ENCODE measurements at places on chromosomes 4 and X.
A peak's percentile ranks its signal among the peaks of the same experiment; 100 is the strongest.

GRCh38 chr4:185761352-185762235 lies 50.4 kb downstream of the SORBS2 start:
- DNase-seq: no peak

DNA sequence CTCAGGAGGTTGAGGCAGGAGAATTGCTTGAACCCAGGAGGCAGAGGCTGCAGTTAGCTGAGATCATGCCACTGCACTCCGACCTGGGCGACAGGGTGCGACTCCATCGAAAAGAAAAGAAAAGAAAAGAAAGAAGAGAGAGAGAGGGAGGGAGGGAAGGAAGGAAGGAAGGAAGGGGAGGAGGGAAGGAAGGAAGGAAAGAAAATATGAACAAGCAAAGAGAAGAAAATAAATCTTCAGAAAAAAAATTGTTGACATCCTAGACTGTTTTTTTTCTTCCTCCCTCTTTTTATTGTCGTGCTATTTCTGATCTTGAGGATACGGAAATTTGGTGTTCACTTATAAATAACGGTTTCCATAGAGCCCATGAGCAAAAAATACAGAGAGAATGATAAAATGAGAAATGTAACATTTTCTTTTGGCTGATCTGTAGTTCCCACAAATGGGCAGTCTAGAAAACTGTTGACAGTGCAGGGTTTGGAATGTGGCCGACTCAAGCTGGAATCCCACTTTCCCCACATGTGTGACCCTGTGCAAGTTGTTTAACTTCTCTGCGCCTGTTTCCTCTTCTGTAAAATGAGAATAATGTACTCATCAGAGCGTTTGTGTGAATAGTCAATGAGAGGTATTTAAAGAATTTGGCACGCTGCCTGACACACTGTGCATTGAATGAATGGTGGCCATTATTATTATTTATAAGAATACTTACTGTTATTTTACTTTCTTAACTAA lies 19.4 kb downstream of the SORBS2 start:
- DNase-seq: no peak

- DNase-seq: no peak
Observed at GRCh38 chrX:154093965-154094364, 3.6 kb downstream of the MECP2 start.

DNA sequence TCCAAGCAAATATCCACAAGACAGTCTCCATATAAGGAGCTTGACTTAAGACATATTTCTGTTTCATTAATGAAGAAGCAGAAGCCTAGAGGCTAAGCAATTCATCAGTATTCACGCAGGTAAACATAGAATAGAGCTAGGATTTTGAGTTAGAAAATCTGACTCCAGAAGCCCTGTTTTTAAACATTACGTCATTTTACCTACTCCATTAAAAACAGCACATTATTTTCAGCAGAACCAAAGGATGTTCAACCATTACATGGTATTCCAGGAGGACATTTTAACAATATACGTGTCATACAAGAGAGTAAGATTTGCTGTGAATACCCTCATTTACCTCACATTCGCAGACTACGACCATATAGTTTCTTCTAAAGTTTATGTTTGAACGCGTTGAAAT lies 403.3 kb upstream of the TRAM1L1 start:
- DNase-seq: no peak

DNA sequence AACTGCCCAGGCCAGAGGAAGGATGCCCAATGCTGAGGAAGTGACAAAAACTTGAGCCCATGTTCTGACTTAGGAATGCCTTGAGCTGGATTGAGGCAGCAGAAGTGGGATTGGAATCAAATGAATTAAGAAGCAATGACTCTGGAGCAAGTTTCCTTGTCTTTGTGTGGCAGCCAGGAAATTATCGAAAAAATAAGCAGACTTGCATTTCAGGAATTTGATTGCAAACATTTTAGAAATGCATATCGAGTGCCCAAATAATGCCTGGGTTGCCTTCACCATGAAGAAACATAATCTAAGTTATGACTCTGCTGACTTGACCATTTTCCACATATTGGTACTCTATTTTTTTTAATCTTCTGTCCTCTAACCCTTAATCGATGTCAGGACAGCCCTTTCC lies 9.5 kb downstream of the CYTL1 start:
- DNase-seq: no peak

GRCh38 chrX:80216086-80216485 lies 201.5 kb downstream of the TBX22 start:
- no peak for DNase-seq

DNA sequence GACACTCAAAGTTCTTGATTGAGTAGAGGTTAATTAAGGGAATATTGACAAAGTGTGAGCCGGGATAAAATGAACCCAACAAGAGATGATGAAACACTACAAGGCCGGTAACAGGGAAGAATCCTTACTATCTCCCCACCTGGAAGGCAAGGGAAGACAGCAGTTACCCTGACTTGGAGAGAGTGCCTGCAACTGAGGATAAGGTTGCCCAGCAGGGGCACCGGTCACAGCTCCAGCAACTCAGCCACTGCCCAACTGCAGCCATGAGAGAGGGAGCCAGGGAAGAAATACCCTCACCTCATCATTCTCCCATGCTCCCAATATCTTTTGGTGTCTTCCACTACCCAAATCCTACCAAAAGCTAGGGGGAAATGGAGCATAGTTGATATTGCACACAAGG lies 212.7 kb downstream of the KCTD8 start:
- no peak for DNase-seq

- no peak for DNase-seq
Observed at GRCh38 chrX:69133921-69134542, 31.2 kb downstream of the PJA1 start.

GRCh38 chr4:127782275-127783025 lies at the start of gene HSPA4L:
TSS of gene HSPA4L (plus strand) at chr4:127782322. CDS start at chr4:127782551, 229 bp downstream.
- DNase-seq: peak; percentile 78

DNA sequence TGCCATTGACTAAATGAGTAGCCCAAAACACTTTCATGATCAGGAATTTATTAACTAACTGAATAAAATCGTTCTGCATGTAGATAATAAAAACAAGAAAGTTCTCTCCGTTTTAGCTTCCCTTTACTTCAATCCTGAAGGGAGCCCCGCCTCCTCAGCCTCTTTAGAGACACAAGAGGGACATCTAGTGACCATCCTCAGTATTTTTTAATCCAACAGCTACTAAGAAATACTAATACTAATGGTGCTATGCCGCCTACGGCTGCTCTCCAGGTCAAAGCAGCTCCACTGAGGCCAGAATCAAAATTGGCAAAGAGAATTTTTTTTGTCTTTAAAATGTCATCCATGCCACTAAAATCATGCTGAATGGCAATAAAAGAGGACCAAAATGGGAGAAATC lies 3.2 kb upstream of the PCDH19 start:
- peak; percentile 43 for DNase-seq

GRCh38 chrX:7074148-7074907 lies 73.2 kb upstream of the STS start:
- no peak for DNase-seq

DNA sequence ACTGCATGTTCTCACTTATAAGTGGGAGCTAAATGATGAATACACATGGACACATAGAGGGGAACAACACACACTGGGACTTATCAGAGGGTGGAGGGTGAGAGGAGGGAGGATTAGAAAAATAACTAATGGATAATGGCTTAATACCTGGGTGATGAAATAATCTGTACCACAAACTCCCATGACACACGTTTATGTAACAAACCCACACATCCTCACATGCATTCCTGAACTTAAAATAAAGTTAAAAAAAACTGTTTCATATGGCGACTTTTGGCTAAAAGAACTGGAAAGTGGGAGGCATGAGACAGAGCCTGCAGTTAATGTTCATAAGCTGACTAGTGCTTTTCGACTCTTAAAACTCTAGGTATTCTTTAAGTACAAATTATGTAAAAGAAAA lies 98.9 kb upstream of the NPFFR2 start:
- DNase-seq: no peak

DNA sequence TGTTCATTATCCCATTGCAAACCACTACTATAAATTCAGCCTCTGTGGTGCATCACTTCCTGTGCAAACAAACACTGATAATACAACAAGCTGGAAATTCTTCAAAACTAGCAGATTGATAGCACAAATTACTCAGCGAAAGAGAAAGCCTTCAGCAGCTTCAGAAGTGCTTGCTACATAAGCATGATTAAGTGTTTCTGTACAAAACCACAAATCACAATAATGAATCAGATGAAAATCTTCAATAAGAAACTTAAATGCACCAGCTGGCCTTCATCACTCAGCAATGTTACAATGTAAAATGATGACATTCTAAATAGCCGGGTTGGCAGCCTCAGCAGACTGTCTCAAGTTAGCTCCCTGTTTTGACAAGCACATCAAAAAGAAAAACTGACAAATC lies 262.2 kb downstream of the SPOCK3 start:
- no peak for DNase-seq

DNA sequence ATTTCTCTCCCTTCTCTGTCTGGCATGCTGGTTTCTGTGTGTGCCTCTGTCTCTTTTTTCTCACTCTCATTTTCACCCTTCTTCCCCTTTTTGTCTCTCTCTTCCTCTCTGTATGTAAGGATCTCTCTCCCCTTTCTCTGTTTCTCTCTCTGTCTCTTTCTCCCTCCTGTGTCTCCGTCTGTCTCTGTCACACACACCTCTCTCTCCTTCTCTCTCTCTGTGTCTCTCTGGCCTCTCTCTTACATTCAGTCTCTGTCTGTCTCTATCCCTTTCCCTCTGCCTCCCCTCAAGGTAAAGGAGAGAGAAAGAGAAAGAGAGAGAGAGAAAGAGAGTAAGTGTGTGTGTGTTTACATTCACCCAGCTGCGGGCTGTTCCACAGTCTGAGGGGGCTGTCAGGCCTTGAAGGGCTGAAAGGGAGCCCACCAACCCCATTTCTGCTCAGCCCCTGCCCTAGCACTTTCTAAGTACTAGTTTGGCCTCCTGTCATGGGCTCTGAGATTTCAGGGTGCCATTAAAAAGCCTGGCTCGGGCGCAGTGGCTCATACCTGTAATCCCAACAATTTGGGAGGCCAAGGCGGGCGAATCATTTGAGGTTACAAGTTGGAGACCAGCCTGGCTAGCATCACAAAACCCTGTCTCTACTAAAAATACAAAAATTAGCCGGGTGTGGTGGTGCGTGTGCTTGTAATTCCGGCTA lies 9.6 kb upstream of the TSPYL2 start:
- no peak for DNase-seq

GRCh38 chrX:136452614-136453013 lies 35.1 kb upstream of the BRS3 start:
- no peak for DNase-seq

GRCh38 chr4:180341926-180342325 lies 1901.3 kb upstream of the TENM3 start:
- DNase-seq: no peak

DNA sequence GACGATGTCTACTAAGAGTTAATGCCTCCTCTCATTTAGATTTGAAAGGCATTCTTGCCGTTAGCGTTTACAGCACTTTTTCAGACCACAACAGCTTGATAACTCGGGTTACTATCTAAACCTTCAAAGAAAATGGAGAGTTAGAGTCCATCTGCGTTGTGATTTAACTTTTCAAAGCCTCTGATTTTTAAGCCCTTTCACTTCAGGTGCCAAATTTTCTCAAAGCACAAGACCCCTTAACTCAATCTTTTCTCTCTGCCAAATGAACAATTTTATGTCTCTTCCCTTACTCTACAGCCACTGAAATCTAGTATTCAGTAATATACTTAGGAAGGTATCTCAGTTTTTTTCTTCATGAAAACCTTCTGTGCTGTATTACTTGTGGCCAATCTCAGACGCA lies 310.5 kb downstream of the TENM3 start:
- no peak for DNase-seq

GRCh38 chr4:1177274-1178141 lies 5.1 kb upstream of the SPON2 start:
- DNase-seq: peak; percentile 56

GRCh38 chr4:138037696-138038095 lies 204.5 kb downstream of the SLC7A11 start:
- no peak for DNase-seq

GRCh38 chr4:78020677-78021076 lies 36.4 kb upstream of the FRAS1 start:
- DNase-seq: no peak

GRCh38 chr4:113784497-113785250 lies 23.1 kb upstream of the CAMK2D start:
- no peak for DNase-seq

- DNase-seq: no peak
Observed at GRCh38 chr4:184807797-184808712, 17.7 kb downstream of the ACSL1 start.

DNA sequence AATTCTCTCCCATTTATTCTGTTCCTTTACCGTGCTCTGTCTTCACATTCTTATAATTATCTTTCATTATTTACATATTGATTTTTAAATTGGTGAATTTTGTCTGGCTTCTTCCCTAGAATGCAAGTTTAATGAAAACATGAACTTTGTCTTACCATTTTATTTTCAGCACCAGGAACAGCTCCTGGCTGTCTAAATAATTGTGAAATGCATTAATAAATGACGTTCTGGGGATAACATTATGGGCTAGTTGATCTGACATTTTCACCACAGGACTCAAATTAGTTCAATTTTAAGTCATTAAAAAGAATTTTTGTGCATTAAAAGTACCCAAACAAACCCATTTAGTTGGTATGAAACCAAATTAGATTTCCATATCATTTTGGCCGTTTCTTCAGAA lies 97.5 kb downstream of the KCTD8 start:
- DNase-seq: no peak

DNA sequence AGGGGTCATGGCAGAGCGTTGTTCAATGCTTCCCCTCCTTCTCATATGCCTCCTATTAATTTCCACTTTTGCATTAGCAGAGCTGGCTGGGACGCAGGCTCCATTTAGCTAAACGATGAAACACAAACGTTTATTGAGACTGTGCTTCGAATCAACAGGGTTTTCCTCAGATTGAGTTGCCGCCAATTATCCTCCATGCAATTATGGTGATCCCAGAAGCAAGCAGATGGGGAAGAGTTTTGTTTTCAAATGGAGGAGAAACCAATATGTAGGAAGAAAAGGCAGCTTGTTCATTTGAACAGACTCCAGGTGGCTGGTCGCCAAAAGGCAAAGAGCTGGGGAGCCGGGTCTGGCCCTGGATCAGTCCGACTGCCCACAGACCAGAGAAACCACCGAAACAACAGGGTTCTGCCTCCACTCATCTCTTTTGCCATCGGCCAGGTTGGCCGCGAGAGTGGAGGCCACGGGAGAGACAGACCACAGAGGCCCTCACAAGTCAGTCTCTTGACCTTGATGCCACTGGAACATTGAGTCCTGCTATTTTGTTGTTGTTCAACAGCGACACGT lies 184.8 kb downstream of the GBA3 start:
- no peak for DNase-seq

- DNase-seq: no peak
Observed at GRCh38 chr4:75820676-75821075, 81.6 kb downstream of the PPEF2 start.

GRCh38 chr4:108762559-108763225 lies at the start of gene ETNPPL:
TSS of gene ETNPPL (minus strand) at chr4:108763053. CDS start at chr4:108762898, 155 bp downstream.
- peak; percentile 46 for DNase-seq

- no peak for DNase-seq
Observed at GRCh38 chrX:121581885-121582284, 534.5 kb downstream of the GLUD2 start.

GRCh38 chrX:48083706-48084105 lies 12.3 kb upstream of the ZNF630 start:
- DNase-seq: no peak

- no peak for DNase-seq
Observed at GRCh38 chr4:3784454-3785291, 18.5 kb downstream of the ADRA2C start.

Data from activated T-cell treated with anti-CD3 and anti-CD28 coated beads, Interleukin-2, amount 50 U/mL, for 48 hours (primary cell).